ENCODE measurements at places on chromosomes 7 and 10. TPM values are rescaled to one million over a fixed set of nuclear protein-coding genes. Genes with fewer than 3 reads are reported as not detected.

DNA sequence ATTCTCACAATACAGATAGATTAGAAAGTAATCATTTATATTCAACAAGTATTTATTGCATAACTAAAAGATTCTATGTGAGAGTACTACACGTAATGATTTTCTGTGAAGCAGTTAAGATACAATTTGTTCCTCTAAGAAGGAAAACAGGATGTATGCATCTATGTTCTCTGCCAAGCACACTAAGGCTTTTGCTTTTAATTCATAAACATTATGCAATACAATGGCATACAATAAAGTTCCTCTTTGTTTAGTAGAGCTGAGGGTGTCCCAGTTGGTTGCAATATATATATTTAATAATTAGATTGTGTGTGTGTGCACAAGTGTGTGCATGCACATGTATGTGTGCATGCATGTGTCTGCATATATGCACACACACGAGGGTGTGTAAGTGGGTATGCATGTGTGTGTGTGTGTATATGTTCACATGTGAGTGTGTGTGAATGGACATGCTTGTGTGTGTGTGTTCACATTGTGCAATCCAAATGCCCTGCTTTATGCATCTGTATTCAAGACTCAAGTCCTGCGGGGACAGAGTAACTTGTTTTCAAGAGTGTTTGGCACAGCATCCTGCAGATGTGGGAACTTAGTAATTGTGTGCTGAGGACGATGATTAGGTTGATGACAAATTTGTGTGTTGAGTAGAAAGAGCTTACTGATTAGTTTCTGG lies 481.5 kb upstream of the KLF6 start:
- no peak for DNase-seq

DNA sequence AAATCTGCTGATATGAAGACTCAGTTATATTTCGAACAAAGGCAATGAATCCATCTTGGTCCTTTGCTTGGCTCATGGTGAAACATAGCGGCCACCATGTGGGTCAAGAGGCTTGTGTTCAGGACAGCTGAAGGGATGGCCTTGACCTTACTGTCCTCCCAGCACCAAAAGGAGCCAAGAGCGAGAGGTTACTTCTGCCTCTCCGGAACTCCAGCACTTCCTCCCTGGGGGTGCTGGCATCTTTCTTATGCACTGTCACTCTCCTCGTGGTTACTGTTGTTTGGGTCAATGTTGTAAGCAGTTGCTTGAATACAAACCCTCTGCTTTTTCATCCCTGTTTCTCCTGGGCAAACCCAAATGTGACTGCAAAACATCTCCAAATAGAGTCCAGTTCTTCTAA lies 100.6 kb downstream of the RBM20 start:
- no peak for DNase-seq

- no peak for DNase-seq
These were observed 80.9 kb downstream of the DOCK4 start for GRCh38 chr7:112125250-112125649.

The ZNF365 gene
- not detected for total RNA-seq

- no peak for DNase-seq
These were observed 13.7 kb downstream of the DOCK4 start for GRCh38 chr7:112192236-112193154.

The ANK3 gene
- total RNA-seq: 110 TPM

- DNase-seq: peak; percentile 65
These were observed 10.7 kb upstream of the OGA start for GRCh38 chr10:101828766-101829551.

GRCh38 chr10:84668186-84668763 lies 339.9 kb downstream of the CCSER2 start:
- DNase-seq: no peak

The MTERF1 gene
- total RNA-seq: 7.1 TPM

- no peak for DNase-seq
These were observed 207.6 kb downstream of the GLI3 start for GRCh38 chr7:42029405-42029804.

- DNase-seq: no peak
These were observed 130.9 kb downstream of the PHF14 start for GRCh38 chr7:11104578-11104977.

The VIPR2 gene
- 3.6 TPM for total RNA-seq

DNA sequence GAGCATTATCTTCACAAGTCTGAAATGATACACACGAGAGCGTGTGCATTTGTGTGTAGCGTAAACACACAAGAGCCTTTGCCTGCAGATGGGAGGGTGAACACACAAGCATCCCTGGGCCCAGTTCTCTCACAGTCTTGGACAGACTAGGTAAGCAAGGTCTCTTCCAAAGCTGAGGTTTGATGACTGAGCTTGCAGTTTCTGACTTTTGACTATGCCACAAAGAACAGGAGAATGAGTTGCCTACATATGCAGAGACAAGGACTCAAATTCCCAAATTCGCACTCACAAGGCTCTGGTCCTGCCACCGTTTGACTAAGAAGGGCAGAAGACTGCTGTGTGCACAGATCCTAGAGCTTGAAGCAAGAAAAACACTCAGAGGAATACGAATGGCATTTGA lies 55.8 kb downstream of the FAM53B start:
- peak; percentile 4 for DNase-seq

GRCh38 chr7:137592232-137592896 lies 248.8 kb upstream of the PTN start:
- DNase-seq: no peak

DNA sequence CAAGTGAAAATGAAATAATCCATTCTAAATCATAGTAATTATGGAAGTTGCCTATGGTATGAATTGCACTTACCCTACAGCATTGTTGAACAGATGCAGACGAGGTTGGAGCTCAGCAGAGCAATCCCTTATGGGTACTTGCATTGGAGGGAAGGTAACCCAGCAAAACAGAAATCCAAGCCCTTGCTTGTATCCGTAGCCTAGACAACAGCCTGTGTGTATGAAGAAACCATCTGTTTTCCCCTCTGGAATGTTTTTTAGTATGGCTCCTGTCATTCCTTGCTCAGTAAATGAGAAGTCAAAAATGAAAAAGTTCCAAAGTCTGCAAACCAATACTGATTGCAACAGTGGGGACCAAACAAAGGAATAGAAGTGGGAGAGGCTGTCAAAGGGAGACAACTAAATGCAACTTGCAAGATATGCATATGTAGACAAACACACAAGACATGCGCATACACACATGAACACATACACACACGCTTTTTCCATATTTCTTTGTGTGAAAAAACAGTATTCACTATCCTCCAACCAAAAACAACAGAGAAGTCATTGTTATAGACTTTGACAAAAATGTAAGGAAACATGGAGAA lies 260.8 kb downstream of the DYNC1I1 start:
- no peak for DNase-seq

GRCh38 chr7:101884671-101885596 lies 67.5 kb downstream of the CUX1 start:
- DNase-seq: no peak

The RPEL1 gene
- not detected for total RNA-seq

DNA sequence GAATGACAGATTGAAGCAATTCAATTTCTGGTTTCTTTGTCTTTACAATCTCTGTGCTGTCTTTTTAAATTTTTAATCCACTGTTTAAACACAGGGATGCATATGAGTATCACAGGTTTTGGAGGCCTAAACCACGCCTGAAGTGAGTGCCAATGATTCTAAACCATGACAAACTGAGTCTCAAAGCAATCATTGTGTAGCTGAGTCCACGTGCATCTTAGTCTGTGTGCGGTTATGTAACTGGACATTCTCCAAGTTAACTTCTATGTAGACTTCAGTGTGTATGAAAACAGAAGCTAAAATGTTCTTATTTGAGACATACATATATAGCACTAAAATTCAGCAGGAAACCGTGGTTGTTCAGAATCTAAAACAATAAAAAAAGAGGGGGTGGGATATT lies 79.3 kb upstream of the ST8SIA6 start:
- no peak for DNase-seq

The SPDYE16 gene
- total RNA-seq: 0.40 TPM

The CDC14C gene
- total RNA-seq: not detected

DNA sequence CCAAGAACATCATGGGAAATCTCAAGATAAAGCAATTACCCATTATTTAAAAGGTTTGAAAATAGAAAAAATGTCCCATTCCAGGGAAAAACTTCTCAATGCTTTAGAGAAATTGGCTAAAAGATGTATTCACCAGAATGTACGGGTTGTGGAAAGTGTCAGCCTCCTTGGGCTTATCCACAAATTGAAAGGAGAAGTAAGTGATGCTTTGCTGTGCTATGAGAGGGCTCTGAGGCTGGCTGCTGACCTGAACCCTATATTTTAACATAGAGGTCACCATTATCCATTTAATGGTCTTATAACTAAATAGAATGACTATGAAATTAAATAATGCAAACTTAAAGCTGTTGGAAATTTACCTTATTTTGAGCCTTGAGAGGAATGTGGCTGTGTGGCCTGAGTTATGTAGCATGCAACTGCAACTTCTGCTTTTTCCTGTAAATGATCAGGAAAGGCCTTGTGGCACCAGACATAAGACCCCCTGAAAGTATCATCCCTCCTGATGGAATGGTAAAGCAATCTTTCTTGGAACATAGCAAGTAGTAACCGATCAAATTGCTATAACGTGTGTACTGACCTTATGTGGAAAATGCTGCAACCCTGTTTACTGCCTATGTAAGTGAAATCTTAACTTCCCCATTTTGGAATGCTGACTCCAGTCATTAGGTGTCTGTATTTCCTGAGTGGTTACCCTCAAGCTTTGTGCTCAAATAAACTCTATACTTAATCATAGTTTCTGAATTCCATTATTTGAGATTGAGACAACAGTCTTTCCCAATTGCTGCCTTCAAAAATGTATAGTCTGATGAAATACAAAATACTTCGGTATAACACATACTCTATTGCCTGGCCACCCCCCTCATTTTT lies 6.9 kb downstream of the IFIT1B start:
- no peak for DNase-seq

The MOGAT3 gene
- total RNA-seq: not detected

- no peak for DNase-seq
These were observed 28.9 kb downstream of the TARP start for GRCh38 chr7:38244516-38244915.

DNA sequence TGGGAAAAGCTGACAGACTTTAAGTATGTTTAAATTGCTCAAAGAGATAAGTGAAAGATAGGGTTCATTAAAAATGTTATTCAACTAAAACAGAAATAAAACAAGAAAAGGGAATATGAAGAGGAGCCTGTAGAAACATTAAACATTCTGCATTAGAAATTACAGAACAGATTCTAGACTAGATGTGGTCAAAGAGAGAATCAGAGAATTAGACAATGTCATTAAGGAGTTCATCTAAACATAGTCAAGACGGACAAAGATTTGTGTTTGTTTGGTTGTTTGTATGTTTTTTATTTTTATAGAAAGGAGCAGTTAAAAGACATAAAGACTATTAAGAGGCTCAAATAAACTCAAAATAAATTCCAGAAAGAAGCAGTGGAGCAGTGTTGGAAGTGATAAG lies 80.0 kb downstream of the NKX6-2 start:
- no peak for DNase-seq

DNA sequence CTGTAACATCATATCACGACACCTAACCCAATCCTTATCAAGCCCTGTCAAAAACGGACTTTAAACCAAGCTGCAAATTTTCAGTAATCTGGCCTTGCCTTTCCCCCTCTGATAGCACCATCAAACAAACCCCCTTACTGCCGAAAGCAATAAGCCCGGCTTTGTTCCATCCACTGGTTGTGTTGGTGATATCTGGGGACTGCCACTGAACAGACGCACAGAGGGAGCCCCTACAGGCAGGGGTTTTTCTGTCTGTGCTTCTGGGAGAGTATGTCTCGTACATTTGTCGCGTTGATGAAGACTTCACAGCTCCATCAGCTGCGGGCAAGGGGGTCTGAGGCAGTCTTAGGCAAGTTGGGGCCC lies 550 bp upstream of the PLAU start:
- DNase-seq: no peak

GRCh38 chr10:59980356-59980755 lies 74.0 kb upstream of the CCDC6 start:
- DNase-seq: no peak

The FAM25A gene
- not detected for total RNA-seq

The TNKS2 gene
- total RNA-seq: 29.8 TPM

The GPR37 gene
- 0.22 TPM for total RNA-seq

DNA sequence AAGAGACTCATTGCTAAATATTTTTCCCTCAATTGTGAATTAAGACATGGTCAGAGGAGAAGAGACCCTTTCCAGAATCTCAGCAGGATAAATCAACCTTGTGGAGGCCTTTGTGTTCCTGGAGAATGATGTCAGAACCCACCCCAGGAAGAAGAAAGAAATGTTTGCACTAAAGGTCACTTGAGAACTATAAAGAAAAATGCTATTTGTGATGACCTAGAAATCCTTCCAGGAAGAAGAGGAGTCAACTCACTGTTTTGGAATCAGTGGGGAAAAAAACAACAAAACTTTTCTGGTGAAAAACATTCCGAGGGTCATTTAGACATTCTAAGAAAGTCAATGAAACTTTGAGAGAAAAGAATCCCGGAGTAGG lies 129.1 kb upstream of the ANKRD1 start:
- no peak for DNase-seq

The POLR2J3 gene
- 9.9 TPM for total RNA-seq

DNA sequence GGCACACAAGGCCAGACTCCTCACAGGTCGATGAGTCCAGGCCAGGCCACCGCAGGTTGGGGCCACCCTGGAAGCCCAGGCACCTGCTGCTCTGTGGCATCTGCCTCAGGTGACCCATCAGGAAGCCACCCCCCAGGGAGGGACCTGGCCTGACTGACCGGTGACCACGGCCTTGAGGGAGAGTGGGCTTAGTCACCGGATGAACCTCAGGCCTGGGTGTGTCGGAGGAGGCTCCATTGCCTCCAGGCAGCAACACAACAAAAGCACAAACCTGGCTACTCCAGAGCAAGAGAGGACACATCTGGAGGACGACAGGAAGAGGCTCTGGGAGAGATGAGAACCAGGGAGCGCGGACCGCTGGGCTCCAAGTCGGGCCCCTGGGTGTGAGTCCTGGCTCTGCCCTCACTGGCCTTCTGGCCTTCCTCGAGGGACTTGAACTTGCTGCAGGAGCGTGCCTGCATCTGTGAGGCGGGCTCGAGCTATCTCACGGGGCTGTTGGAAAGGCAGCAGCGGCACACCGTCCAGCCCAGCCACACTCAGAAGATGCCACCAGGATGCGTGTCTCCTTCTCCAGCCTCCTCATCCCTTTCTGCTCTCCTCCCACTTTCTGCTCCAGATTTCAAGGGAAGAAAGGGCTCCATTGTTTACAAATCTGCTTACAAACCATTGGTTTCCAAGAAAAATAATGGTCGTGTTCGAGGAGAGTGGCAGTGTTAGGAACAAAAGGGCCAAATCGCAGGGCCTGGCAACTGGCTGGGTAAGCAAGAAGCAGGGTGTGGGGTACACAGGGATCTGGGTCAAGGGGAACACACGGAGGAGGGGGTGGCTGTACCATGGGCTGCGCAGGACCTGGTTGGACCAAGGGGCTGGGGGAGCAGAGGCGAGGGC lies 152.9 kb downstream of the ADAM12 start:
- no peak for DNase-seq
